ENCODE measurements at places on chromosomes 12 and 14.

DNA sequence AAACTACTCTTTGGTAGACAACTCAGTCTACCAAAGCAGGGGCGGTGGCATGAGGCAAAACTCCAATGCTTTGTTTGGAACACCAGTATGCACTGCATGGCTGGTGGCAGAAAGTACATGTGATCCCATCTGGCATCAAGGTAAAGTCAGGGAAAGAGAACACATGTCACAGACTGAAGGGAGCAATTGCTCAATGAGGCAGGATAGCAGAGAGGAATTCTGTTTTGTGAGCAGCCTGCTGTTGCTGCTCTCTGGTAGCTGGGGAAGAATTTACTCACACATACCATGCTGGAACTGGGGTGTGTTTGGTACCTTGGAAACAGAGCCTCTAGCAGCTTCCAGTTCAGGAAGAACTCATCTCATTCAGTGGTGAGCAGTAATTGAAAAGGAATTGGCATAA is 84.8 kb downstream of the HELB start:
- no peak for DNase-seq

DNA sequence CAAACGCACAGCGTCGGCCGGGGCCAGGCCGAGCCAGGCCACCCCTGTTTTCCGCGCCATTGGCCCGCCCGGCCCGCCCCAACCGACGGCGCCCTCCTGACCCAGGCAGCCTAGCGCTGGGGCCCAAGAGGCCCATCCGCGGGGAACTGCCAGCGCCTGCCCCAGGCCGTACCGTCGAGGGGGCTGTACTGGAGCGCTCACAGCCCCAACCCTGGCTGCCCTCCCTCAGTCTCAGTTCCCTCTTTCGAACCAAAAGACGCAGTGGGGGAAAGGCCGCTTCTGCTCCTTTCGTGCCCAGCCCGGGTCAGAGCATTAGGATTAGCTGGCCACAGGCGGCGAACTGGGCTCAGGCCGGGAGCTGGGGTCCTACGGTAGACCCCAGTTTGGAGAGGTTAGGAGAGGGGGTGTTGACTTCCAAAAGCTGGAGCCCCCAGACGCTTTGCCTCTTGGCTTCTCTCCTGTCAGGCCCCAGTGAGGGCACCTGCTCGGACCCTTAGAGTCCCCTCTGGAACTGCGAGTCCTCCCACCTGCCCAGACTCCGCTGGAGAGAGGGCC is 1.9 kb downstream of the NKX2-1 start:
- no peak for DNase-seq

DNA sequence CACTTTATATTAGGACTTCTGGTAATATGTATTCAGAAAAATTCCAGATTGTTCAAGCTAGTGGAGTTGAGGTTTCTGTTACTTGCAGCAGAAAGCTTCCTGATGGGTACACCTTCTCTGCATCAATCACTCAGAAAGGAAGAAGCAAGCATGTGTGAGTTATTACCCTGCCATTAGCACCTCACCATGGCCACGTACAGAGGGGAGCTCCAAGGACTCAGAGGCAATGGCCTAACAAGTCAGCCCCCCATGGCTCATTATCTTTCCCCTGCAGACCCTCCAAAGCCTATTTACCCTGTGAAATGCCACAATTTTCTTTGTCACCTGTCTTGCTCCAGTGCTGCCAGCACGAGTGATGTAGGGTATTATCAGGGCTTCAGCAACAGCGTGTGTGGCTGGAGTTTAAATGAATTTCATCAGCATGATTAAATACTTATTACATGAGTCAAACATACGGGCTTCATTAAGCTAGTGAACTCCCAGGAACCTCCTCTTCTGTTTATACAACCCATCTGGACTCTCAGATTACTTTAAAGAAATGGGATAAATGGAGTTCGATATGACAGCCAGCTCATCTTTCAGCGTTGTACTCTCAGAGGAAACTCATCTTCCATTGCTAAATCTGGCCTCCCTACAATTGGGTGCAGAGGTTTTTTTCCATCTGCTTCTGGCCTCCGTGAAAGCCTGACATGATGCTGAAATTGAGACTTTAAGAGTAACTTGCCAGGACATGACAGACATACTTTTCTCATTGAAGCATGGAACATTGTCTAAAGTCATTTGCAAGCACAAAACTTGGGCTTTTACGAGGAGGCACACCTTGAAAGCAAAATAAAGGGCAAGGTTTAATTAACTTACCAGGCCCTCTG is 135.9 kb downstream of the TMEM30B start:
- no peak for DNase-seq

GRCh38 chr14:32224737-32225377 is 21.8 kb upstream of the RNU6-8 start:
- peak; percentile 30 for DNase-seq

- DNase-seq = no peak
These were observed 23.5 kb downstream of the UBR7 start for GRCh38 chr14:93230539-93230938.

DNA sequence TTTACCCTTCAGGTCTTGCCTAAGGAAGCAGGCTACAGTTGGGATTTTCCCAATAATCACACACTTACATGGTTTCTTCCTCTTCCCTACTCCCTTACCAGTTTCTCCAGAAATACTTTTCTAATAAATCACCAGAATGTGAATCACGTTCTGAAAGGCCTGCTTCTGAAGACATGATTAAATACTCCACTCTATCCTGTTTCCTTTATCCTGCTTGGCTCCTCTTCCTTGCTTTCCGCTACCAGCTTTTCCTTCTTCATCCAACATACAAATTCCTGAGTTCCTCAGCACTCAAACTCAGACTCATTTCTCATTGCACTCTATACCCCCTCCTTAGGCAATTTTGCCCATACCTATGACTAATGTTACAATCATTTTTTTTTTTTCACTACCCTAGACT is 118.3 kb downstream of the MGAT4C start:
- no peak for DNase-seq

GRCh38 chr12:21416511-21417121 is 20.8 kb upstream of the PYROXD1 start:
- no peak for DNase-seq

DNA sequence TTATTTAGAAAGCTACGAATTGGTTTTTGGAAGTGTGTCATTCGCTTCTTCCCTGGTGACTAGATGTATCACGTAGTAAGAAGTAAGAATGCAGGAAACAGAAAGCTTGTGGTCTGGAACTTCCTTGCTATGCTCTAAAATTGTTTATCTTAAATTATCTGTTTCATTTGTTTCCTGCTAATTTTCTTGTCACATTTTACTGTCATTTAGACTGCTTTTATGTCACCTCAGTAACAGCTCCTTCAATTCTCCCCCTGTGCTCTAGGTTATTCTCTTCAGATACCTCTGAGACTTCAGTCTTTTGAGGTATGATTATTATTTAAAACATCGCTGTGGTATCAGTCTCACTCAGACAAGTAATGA is 699 bp upstream of the CD69 start:
- peak; percentile 28 for DNase-seq

- no peak for DNase-seq
These were observed 1.5 kb downstream of the BLOC1S1 start for GRCh38 chr12:55717011-55718007.

DNA sequence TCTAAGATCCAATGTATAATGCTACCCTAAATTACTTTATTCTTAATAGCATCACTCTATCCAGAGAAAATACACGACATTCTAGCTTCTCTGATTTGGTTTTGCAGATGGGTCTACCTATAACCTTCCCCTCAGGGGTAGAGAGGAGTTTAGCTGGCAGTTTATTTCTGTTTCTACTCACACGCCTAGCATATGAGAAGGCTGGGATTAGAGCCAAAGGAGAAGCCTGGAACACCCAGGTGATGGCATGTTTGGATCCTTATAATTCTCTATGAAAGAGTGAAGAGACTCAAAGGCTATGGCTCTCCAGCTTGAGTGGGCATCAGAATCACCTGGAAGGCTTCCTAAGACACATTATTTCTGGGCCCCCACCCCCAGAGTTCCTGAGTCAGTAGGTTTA is 131.3 kb downstream of the IGF1 start:
- no peak for DNase-seq
